Mesothelial cell of epicardium (in vitro differentiated cells): ENCODE measurements at places on chromosomes 6 and 20. TPM values are rescaled to one million over a fixed set of nuclear protein-coding genes. Genes with fewer than 3 reads are reported as not detected.

GRCh38 chr6:129486327-129486726, 223.7 kb downstream of the ARHGAP18 start:
- no peak for DNase-seq

DNA sequence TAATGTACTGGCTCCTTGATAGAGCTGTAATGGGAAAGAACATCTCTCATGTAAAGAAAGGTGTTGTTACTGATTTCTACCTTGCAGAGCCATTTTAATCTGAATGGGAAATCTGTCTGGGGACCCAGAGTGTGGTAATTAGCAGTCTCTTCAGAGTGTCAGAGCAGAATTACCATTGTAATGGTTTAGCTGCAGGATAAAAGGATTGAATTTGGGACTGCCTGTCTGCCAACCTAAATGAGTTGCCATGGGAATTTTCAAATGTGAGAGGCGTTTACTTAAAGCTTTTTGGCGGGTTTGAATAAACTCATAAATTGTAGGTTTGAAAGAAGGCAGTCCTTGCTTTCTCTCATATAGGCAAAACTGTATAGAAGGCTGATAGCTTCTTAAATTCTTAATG, 128.8 kb downstream of the QKI start:
- no peak for DNase-seq

- DNase-seq, result no peak
These were observed 16.3 kb downstream of the LAMA5 start for GRCh38 chr20:62350629-62351422.

- no peak for DNase-seq
These were observed 400.2 kb downstream of the HACE1 start for GRCh38 chr6:104459543-104459942.

GRCh38 chr6:90000864-90001731, 106.8 kb downstream of the GJA10 start:
- no peak for DNase-seq

- no peak for DNase-seq
These were observed 86.7 kb downstream of the SYNJ2 start for GRCh38 chr6:158068156-158068892.

DNA sequence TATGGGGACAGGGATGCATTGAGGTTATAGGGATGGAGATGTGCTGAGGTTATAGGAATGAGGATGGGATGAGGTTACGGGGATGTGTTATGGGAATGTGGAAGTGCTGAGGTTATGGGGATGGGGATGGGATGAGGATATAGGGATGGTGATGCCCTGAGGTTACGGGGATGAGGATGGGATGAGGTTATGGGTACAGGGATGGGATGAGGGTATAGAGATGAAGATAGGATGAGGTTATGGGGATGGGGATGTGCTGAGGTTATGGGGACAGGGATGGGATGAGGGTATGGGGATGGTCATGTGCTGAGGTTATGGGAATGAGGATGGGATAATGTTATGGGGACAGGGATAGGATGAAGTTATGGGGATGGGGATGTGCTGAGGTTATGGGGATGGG, 542.8 kb downstream of the CDH26 start:
- DNase-seq, result no peak

GRCh38 chr6:106512968-106513574, 116.2 kb downstream of the RTN4IP1 start:
- no peak for DNase-seq

NXT1 gene
- 23.7 to 25.5 TPM (median 24.8 TPM) in 3 replicates for total RNA-seq

ADGRF5 gene
- 0.16 to 0.32 TPM in 2 of 3 replicates, not detected in the other for total RNA-seq

GZF1 gene
- total RNA-seq, result 13.9 to 15.3 TPM (median 15.0 TPM) in 3 replicates

RBPJL gene
- not detected in 3 replicates for total RNA-seq

CNKSR3 gene
- total RNA-seq, result 12.9 to 13.4 TPM (median 13.3 TPM) in 3 replicates
